GM03348 (cell line): ENCODE measurements at places on chromosomes 16 and 17.

DNA sequence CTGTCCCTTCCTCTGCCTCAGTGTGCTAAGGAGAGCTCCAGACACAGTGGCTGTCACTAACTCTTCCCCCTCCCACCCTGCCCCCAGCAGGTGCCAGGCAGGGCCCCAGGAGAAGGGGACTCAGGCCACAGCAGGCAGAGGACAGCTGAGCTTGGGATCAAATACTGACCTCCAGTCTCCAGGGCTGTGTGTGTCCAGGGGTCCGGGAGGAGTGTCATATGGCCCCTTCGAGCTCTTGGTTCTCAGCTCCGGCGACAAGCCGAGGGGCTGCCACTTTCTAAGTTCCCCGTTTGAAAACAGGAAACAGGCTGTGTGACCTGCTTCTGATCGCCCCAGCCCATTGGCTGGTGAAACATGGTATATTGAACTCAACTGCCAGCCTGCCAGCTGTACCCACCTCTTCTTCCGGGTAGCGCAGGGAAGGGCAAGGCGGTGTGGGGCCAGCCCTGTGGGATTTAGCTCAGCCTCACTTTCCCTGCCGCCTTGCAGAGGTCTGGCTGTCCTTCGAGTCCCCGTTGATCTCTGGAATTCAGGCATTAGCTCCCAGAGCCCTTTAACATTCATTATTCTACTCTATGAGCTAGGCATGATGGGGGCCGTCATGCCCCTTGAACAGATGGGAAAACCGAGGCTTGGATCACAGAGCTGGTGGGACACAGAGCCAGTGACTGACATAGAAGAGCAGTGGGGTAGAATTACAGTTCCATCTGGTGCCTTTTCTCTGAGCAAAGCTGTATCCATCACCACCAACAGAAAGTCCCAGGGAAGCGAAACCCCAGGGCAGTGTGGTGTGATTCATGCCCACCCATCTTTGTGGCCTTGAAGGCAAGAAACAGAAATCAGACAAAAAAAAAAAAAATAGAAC is at the start of gene SNX20:
Gene SNX20 (minus strand): TSS at position 292 of the 865 bp plus-strand sequence. CDS start 3,786 bp downstream, outside the sequence.
- DNase-seq, result no peak

DNA sequence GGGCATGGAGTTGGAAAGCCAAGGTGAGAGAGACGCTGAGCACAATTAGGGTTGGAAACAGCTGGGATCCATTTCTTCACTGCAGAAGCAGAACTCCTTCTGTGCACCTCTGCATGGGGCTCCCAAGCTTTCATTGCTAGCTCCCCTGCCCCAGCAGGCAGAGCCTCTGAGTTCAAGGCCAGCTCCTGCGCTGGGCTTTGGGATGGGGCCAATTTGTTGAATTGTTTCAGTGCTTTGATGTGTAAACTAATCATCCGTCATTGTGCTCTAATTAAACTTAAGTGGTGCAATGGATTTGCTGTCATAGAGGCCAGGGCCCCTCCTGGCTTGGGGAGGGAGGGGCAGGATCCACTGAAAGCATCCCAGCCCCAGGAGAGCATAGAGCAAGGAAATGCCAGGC is 13.5 kb upstream of the LYRM9 start:
- DNase-seq, result no peak

DNA sequence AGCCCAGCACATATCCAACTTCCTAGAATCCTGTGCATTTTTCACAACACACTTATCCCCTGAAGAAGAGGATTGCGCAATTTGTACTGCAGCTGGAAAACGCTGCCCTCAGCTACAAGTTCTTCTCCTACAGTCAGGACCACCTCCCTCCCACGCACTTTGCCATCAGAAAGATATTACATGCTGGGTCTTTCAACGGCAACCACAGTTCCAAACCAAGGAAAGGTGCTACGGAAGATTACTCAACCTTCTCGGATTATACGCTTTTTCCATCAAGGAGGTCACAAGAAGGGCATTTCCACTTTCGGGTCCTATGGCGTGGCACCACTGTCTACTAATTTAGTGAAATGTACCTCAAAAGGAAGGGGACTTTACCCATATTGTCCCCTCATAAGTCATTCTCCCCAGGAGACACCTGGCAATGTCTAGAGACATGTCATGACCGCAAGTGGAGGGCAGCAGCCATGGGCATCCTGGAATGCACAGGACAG is 35.2 kb downstream of the USP7 start:
- DNase-seq, result no peak

- DNase-seq, result no peak
These were observed 48.5 kb downstream of the SNX11 start for GRCh38 chr17:48155889-48156611.

GRCh38 chr16:15775209-15775608 is 81.6 kb downstream of the MYH11 start:
- DNase-seq, result no peak

DNA sequence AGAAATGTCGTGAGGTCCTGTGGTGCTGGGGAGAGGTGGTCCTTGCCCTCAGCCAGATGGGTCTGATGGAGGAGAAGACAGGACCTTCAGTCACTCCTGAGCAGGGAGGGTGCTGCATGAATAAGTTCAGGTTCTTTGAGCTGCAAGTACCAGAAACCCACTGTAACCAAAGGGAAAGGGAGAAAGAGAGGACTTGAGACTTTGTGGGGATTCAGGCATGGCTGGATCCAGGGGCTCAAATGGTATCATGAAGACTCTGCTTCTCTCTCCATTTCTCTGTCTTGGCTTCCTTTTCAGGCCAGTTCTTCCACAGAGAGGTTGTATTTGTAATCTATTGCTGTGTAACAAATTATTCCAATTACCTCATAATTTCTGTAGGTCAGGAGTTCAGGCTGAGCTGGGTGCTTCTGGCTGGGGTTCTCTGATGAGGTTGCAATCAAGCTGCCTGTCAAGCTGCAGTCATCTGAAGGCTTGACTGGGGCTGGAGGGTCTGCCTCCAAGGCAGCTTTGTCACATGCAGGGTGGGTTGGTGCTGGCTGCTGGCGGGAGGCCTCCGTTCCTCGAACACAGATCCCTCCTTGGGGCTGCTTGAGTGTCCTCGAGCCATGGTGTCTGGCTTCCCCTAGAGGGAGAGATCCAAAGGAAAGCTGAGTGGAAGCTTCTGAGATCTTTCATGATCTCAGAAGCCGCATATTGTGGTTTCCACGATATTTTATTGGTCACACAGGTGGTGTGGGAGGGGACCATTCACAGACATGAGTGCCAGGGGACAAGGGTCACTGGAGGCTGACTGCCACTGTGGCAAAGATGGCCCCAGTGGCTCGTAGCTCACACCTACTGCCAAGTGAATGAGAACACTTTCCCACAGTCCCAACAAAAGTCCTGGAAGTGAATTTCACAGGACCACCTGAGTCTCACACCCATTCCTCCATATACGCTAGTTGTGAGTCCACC is 5.9 kb upstream of the ADCY7 start:
- no peak for DNase-seq

DNA sequence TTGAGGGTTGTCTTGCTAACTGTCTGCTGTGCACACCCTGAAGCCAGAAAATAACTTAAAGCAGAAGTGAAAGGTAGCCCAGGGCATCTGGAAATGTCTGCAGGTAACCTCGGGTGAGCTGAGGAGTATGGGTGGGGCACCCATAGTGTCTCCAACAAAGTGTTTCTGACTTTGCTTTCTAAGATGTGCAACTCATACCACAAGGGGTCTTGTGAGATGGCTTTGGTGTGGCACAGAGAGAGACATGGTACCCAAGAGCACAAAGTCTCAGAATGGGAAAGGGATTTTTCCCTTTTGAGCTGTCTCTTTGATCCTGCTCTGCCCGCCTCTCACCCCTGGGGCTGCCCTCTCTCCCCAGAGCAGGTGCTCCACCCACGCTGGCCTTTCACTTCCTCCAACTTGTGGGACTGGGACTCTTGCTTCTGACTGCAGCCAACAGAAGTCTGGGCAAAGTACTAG is 6.9 kb downstream of the CHD9 start:
- no peak for DNase-seq

- DNase-seq, result peak; percentile 25
These were observed 34.3 kb upstream of the PRSS54 start for GRCh38 chr16:58329135-58329534.

DNA sequence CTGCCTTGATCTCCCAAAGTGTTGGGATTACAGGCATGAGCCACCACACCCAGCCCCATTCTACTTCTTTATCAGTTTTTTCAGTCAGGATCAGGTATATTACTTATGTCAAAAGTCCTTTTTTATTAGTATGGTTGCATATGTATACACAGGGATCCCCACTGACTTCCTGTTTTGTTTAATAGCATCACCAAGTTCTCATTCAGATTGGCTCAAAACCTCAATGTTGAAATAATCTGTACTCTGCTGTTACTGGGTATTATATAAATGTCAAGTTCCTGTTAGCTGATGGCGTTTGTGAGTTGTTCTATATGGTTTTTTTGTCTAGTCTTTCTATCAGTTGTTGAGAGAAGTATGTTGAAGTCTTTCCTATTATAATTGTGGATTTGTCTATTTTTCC is 168.5 kb downstream of the BCAS3 start:
- no peak for DNase-seq

DNA sequence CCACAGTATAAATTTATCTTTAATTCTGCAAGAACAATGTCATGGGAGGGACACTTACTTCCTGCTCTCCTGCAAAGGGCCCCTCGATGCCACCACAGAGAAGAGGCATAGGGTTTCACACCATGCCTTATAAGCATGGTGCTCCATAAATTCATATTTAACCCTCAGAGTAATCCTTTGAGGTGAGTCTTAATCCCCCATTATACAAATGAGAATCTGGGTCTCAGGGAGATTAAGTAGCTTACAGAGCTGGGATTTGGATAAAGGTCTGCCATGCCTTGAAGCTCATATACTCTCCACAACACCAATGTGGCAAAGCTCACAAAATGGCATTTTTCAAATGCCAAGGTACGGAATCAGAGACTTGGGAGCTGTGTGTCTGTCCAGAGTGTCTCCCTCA is 268.5 kb upstream of the CCL2 start:
- no peak for DNase-seq

DNA sequence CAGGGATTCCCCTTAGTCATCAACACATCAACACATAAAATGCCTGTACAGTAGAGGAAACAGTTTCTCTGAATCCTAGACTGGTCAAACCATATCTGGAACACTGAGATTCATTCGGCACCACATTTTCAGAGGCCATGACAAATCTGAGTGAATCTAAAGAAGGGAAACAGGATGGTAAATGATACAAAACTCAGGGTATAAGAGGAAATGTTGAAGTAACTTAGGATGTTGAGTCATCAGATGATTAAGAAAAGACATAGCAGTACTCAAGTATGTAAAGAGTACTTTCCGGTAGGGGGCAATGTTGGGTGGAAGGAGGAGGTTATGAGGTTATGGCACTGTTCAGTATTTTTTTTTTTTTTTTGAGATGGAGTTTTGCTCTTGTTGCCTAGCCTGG is 358.5 kb upstream of the PMFBP1 start:
- DNase-seq, result peak; percentile 72

GRCh38 chr16:46686815-46687473 is 2.0 kb downstream of the VPS35 start:
- DNase-seq, result no peak

- DNase-seq, result peak; percentile 58
These were observed at the start of gene CX3CL1 for GRCh38 chr16:57372372-57373116. CX3CL1 (plus strand) TSS chr16:57372490; CDS start chr16:57372569, 79 bp downstream.

DNA sequence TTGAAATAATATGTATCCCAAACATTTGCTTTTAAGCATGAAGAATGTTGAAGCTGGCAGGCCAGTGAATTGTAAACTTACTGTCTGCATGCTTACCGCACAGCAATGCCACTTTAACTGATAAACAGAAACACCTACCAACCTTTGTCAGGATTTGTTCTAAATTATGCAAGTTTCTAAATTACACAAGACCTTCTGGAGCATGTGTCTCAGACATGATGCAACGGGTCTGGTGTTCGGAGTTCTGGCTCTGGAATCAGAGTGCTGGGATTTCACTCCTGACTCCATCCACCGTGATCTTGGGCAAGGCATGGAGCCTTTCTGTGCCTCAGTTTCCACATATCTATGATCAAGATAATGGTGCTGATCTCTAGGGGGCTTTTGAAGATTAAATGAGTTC is 111.2 kb downstream of the CCT6B start:
- DNase-seq, result peak; percentile 20

- DNase-seq, result no peak
These were observed 8.3 kb downstream of the WSCD1 start for GRCh38 chr17:6078458-6078871.

- no peak for DNase-seq
These were observed 252.7 kb downstream of the PARN start for GRCh38 chr16:14377326-14377725.

- DNase-seq, result no peak
These were observed 19.2 kb downstream of the ZNF423 start for GRCh38 chr16:49836668-49837067.
